ENCODE measurements at places on chromosomes 2 and 18.

DNA sequence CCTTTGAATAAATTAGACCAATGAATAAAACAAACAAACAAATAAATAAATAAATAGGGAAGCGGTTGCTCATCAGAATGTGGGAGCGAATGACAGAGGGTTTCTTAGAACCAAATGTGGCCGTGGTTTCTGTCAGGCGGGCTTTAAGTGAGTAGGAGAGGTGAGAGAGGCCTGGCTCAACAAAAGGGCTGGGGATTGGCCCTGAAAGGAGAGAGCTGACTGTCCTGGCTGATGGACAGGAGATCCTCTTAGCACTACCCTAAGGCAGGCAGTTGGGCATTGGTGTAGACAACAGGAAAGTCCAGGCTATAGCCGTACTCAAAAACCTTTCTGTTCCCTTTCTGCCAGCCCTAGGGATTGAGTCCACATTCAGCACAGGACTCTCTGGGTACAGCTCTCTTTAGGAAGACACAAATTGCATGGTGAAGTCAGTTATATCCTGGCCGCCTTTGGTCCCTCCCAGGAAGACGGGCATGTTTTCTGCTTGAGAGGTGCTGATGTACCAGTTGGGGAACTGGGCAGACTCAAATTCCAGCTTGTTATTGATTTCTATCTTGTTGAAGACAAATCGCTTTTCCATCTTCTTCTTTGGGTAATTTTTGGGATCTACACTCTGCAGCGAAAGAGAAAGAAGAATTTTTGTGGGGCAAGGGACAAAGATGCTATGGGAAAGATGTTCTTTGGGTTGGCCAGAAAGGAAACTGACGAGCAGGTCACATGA is 6.5 kb downstream of the IL1B start:
- no peak for DNase-seq

DNA sequence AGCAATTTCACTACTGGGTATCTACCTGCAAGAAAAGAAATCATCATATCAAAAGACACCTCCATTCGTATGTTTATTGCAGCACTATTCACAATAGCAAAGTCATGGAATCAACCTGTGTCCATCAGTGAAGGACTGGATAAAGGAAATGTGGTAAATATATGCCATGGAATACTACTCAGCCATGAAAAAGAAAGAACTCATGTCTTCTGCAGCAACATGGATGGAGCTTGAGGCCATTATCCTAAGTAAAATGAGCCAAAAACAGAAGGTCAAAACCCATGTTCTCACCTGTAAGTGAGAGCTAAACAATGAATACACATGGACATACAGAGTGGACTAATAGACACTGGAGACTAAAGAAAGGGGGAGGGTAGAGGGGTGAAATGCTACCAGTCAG is 322.2 kb downstream of the ZNF521 start:
- no peak for DNase-seq

GRCh38 chr2:37776487-37776886 is 105.0 kb upstream of the CDC42EP3 start:
- DNase-seq: peak; percentile 30

GRCh38 chr2:48954311-48954710 is 198.8 kb upstream of the LHCGR start:
- no peak for DNase-seq

- no peak for DNase-seq
Observed at GRCh38 chr2:192247456-192247855, 52.7 kb upstream of the TMEFF2 start.

DNA sequence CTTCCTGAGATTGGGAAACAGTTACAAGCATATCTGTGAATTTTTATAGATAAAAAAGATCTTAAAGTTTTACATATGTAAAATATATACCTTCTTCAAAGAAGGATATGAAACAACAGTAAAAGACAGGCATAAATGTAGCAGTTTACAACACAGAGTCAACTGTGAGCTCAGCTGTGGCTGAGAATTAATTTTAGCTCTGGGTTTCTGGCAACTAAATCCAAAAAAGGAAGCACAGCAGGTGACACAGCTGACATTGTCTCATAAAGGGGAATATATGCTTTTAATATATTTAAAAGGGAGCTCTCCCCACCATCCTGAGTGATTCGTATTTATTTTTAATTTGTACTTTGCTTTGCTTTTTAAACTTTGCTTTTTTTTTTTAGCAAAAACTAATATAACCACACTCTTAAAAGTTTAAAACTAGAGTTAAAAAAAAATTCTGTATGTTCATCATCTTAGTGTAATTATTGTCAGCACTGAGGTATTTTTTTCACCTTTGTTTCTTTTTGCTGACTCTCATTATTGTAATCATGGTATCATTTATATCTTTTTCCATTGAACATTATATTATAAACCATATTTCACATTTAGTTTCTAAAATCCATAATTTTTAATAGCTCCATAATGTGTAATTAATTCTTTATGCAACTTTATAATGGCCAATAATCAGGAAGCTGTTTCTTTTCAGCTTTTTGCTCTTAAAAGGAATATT is 6.7 kb downstream of the TUBB6 start:
- DNase-seq: no peak

DNA sequence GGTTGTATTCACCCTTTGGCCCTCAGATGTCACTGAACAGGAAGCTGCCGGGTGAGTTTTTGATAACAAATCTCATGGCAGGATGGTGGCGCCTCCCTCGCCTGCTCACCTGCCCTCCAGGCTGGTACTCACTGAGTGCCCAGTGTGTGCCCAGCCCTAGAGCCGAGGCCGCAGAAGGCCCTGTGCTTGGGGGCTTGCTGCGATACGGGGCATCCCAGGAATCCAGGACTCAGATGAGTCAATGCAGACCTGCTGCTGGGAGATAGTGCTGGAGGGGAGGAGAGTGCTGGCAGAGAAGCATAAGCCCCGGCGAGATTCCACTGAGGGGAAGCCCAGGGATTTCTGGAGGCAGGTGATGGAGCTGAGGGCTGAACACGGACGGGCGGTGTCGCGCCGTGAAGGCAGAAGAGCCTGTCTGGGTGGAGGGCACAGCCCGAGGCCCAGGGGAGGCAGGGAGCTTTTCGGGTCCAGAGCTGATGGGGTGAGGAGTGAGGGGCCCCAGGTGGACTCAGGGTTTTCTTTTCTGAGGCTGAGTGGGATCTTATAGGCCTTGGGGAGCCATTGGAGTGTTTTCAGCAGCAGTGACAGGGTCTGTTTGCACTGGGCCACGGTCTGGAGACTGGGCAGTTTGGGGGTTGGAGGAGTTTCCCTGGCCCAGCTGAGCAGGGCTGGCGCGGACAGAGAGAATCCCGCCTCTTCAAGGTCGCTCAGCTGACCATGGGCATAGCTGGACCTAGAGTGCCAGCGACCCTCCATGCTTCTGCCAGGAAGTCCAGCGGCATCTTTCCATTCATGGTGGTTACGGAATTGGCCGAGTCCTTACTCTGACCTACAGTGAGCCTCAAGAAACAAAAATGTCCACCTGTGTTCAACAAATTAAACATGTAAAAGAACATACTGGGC is 35.5 kb downstream of the LDLRAD4 start:
- DNase-seq: no peak

DNA sequence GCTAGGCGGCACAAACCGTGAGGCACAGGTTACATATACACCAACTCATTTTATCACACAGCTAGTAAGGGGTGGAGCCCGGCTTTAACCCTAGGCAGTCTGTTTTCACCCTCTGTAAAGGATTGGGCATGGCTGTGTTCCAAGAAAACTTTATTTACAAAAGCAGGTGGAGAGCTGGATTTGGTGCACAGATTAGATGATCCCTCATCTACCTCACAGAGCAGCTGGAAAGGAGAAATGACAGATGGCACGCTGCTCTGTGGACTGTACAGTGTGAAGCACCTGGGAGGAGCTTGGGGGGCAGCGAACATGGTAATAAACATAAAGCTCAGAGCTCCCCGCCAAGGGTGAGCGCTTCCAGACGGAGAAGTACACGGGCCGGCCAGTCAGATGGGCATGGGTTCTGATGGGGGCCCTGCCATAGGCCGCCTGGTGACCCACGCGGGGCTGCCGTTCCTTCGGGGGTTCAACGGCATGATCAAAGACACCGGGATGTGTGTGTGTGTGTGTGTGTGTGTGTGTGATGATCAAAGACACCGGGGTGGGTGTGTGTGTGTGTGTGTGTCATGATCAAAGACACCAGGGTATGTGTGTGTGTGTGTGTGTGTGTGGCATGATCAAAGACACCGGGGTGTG is 862 bp upstream of the TMEM177 start:
- DNase-seq: no peak

All from iPS-NIHi11 (cell line).